Hematopoietic multipotent progenitor cell (in vitro differentiated cells): ENCODE measurements at places on chromosomes 6 and 20.

DNA sequence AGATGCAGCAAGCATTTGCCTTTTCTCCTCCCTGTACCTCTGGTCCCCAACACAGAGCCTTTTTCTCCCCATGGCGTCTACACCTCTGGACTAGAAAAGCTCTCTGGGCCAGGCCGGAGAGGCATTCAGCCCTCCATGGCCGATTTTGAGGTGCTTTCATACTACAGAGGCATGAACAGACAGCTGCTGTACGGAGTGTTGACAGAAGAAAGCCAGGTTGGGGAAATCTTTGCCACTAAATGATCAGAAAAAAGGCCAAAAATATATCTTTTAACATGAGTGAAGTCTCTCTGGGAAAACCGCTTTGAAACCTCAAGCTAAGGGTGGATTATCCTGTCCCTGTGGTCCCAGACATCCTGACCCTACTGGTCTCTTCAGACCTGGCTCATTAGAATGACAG, 94.0 kb downstream of the TMEM170B start:
- DNase-seq, result no peak

DNA sequence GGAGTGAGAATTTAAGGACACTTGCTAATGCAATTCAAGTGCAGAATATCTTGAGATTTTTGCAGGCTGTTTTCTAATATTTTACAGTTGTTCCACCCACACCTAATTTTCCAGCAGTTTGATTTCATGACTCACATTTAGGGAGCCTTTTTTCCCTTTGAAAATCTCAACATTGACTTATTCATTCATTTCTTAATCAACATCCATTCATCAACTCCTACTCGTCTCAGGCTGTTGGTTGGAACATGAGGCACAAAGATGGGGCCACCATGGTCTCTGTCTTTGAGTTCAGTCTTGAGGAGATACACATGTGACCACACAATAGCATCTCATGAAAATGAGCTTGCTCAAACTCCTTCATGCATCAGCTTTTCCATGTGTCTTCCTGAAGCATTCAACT, 135.6 kb downstream of the UNC5CL start:
- DNase-seq, result no peak

DNA sequence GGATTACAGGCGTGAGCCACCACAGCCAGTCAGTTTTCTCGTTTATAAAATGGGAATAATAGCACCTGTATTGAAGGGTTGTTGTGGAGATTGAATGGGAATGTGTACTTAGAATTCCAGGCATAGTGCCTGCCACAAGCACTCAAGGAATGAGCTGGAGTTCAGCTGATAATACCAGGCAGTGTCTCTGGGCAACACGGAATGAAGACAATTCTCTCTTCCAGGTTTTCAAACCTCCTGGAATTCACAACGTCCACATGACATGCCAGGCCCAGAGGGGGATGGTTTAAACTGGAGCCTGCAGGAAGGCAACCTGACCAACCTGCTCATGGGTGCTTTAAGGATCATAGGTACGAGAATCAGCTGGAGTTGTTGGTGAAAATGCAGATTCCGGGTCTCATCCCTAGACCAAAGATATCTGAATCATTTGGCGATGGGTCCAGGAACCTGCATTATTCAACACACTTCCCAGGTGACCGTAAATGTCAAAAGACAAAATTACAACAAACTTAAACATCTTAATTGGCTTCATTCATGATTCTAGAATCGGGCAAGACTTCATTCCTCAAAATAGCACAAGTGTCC, 1.9 kb upstream of the PTPN1 start:
- no peak for DNase-seq

- DNase-seq, result no peak
Observed at GRCh38 chr6:166333172-166333995, 9.0 kb downstream of the SFT2D1 start.

- DNase-seq, result no peak
Observed at GRCh38 chr6:130565696-130566095, 199.9 kb downstream of the TMEM200A start.

GRCh38 chr20:4457566-4458543, 263.9 kb upstream of the PRND start:
- DNase-seq, result no peak

DNA sequence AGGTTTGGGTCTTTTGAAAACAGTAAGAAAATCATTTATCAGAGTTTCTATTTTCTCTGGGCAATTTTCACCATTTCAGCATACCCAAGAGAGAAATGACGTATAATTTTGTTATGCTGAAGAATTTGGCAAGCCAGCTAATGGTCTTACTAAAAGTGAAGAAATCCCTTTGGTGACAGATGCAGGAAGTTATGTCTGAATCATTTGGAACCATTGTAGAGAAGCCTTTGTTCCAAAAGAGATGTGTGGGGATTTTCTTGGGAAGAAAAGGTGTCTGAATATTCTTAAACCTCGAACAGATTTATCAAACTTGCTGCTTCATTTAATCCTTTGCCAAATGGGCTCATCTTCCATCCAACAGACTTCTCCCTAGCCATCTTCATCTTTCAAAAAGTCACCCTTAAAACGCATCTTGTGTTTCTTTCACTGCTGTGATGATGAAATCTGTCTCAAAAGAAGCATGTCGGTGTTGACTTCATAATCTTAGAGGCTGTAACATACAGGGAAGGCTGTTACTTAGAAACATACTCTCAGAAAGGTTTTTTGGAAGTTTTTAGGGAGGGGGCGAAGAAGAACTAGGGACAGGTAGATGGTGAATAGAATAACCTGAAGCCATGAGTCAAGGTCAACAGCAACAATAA, 39.5 kb downstream of the CITED2 start:
- DNase-seq, result no peak

GRCh38 chr20:36971103-36971502, 19.6 kb upstream of the SAMHD1 start:
- no peak for DNase-seq

DNA sequence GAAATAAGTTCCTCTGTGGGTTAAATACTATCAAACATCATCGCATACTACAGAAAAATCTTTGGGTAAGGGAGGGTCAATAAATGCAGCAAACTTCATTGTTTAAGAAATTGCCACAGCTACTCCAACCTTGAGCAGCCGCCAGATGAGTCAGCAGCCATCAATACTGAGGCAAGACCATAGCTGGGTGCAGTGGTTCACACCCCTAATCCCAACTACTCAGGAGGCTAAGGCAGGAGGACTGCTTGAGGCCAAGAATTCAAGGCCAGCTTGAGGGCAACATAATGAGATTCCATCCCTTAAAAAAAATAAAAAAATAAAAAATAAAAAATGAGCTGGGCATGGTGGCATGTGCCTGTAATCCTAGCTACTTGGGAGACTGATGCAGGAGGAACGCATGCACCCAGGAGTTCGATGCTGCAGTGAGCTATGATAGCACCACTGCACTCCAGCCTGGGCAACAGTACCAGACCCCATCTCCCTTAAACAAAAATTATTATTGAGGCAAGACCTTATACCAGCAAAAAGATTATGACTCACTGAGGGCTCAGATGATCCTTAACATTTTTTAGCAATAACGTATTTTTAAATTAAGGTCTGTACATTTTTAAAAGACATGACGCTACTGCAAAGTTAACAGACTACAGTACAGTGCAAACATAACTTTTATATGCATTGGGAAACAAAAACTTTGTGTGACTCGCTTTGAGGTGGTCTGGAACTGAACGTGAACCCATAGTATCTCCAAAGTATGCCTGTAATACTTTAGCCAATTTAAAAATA, 8.8 kb downstream of the SRPK1 start:
- no peak for DNase-seq

GRCh38 chr6:35654883-35655282, 33.8 kb downstream of the FKBP5 start:
- DNase-seq, result no peak

DNA sequence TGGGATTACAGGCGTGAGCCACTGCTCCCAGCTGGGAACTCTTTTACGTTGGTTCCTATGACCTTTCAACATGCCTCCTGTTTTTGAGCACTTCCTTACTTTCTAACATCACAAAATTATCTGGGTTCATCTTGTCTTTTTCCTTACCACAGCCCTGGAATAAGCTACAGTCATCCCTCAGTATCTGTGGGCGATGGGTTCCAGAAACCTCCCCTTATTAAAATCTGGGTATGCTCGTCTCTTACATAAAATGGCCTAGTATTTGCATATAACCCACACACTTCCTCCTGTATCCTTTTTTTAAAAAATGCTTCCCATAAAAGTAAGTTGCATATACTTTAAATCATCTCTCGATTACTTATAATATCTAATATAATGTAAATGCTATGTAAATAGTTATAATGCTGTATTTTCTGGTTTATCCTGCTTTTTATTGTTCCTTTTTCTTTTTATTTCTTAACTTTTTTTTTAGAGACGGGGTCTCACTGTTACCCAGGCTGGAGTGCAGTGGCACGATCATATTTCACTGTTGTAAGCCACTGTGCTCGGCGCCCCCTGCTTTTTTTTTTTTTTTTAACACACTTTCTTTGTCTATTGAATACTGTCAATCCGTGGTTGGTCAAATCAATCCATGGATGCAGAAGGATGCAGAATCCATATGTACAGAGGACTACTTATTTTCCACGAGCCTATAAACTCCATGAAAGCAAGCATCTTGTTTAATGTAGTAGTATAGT, 9.2 kb downstream of the RPF2 start:
- no peak for DNase-seq

GRCh38 chr6:157203764-157204163, 119.6 kb downstream of the TMEM242 start:
- no peak for DNase-seq

DNA sequence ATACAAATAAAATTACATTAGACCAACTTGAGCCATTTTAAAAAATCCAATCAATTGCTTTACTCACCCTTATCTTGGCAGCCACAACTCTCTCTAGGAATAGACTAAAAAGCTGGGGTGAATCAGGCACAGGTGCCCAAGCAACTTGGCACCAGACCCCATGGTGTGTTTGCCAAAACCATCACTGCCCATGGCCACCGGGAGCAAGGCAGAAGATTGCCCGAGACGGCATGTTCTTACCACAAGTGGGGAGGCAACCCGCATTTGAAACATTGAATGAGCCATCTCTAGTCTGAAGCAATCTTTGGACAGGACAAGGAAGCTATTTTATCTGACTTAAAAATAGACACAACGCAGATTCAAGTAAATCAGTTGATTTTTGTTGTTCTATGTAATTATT, 69.0 kb downstream of the SMLR1 start:
- DNase-seq, result no peak

DNA sequence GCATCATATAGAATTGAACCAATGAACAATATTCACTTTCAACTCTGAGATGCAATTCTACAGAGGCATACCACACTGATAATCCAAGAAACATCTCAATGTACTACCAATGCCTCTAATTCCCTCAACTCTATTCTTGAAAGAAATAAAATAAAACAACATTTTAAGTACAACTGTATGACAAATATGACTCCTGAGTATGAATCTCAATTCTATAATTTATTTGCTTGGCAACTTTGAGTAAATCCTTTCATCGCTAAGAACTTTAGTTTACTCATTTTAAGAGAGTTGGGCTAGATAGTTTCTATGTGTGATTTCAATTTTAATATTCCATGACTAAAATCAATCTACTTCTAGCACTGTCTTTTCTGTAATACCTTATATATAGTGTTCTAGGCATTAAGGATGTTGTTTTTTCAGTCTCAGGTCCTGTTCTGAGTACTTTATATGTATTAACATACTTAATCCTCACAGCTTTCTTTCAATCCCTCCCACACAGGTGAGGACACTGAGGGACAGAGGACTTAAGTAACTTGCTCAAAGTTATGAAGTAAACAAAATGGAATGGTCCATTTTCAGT, 33.4 kb downstream of the GOPC start:
- DNase-seq, result no peak

DNA sequence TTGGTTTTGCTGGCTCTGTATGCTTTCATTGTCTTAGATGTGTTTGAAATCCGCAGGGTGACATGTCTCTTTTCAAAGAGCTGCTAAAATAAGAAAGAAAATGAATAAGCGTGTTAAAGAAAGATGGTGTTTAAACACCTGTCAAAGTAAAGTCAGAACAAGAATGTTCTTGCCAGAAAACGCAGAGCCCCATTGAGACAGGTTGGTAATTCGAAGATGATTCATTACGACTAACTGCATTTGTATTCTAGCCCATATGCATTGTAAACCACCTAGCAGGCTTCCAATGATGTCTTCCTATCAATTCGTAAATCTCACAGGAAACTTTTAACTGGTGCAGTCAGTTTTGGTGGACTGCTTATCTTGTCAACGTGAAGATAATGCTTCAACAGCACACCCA, 16.8 kb downstream of the PHACTR2 start:
- DNase-seq, result no peak

GRCh38 chr6:69570106-69570505, 226.7 kb downstream of the LMBRD1 start:
- no peak for DNase-seq

- no peak for DNase-seq
Observed at GRCh38 chr20:46085179-46085851, 4.4 kb downstream of the NCOA5 start.

DNA sequence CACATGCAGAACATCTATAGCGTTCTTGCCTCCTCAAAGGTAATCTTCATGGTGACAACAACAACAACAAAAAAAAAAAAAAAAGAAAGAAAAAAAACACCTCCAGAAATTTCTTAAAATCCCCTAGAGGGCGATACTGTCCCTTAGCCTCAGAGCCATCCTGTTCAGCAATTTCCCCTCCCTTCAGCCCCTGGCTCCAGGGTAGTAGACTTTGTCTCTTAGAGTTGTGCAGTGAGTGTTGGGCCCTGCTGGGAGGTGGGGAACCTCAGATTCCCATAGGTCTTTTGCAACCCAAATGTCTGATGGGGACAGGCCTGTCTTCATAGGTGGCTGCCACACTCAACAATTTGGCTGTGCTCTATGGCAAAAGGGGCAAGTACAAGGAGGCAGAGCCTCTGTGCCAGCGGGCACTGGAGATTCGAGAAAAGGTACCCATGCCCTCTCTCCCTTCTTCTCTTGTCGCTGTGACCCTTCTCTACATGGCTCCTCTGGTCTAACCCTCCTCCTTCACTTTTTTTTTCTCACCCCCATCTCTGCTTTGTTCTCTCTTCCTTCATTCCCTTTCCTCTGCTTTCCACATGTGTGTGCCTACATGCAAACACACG, 6.0 kb upstream of the PTK7 start:
- peak; percentile 56 for DNase-seq

DNA sequence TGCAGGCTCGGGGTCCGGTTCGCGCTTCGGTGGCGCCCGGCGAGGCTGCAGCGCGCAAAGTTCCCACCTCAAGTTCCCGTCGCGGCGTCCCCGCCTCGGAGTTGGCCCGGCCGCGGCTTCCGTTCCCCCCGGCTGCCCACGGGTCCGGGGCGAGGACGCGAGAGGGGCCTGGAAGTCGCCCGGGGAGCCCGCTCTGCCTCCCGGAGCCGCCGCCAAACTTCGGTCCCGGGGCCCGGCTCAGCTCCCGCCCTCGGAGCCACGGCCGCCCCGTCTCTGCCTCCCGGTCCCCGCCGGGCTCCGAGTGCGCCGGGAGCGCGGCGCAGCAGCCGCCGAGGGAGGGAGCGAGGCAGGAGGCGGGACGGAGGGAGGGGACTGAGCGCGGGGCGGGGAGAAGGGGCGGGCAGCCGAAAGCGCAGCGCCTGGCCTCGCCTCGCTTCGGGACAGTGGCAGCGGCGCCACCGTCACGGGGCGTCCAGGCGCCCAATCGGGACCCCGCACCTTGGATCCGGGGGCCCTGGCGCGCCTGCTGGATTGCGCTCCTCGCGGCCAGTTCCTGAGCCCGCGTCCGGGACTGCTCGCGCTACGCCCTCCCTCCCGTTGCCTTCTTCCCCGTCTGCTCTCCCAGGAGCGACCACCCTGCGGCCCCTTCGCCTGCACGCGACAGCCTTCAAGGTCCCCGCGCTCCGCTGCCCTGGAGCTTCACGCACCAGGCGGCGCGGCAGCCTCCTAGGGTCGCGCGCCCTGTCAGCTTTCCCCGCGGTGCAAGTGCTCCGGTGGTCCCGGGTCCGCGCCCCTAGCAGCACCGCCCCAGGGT, at the start of gene KCNG1:
KCNG1 (minus strand) TSS at position 305 of the 814 bp plus-strand sequence. CDS start 12,769 bp downstream, outside the sequence.
- peak; percentile 57 for DNase-seq

- no peak for DNase-seq
Observed at GRCh38 chr6:148407372-148407771, 64.7 kb downstream of the SASH1 start.
